ENCODE measurements at places on chromosomes 5 and 9. TPM values are rescaled to one million over a fixed set of nuclear protein-coding genes. Genes with fewer than 3 reads are reported as not detected.

DNA sequence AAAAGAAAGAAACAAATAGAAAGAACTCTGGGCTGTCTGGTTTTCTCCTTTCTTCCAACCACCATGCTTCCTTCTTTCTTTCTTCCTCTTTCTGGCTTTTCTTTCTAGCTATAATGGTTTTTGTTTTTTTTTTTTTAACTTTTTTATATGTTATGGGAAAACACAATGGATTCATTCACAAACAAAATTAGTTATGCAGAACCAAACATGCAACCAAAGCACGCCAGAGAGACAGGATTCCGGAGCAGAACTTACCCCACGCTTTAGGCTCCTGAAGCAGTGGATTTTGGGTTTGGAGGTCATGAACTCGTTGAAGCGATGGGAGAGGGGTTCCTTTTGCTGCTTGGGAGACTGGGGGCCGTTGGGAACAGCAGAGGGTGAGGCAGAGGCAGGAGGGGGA, 88.3 kb downstream of the USP20 start:
- DNase-seq = no peak

- no peak for DNase-seq
These were observed 156.4 kb upstream of the ELL2 start for GRCh38 chr5:96117771-96118651.

DNA sequence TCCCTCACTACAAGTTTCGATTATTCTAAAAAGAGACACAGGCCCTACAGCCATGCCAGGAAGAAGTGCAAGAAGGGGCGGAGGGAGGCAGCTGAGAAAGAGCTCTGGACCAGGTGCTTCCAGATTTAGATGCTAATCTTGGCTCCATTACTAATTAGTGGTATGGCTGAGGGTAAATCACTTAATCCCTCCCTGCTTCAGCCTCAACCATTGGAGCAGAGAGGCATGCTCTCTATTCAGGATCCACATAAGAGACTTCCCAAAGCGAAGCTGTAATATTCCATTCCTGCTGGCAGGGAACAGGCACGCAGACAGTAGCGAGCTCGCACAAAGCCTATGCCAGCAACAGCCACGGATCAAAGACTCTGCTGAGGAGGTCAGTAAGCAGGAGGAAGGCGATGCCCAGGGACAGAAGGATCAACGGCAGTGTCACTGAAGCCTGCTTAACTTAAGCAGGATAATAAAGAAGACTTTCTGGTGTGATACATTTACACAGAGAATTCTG, 24.2 kb downstream of the LIFR start:
- DNase-seq = no peak

DNA sequence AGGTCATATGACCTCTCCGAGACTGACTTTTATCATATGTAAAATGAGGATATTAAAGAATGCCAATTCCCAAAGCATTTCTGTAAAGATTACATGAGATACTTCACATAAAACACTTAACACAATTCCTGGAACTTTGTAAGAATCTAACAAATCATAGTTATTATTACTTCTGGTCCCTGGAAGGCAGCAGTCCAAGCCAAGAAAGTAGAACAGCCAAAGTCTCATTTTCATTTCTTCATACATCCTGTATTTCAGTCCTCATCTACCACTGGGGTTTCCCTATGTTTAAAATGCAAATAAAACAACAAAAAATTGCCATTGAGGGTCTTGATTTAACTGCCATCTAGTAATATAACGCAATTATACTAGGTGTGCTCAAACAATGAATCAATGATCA, 179.5 kb downstream of the MARCHF11 start:
- DNase-seq = no peak

DNA sequence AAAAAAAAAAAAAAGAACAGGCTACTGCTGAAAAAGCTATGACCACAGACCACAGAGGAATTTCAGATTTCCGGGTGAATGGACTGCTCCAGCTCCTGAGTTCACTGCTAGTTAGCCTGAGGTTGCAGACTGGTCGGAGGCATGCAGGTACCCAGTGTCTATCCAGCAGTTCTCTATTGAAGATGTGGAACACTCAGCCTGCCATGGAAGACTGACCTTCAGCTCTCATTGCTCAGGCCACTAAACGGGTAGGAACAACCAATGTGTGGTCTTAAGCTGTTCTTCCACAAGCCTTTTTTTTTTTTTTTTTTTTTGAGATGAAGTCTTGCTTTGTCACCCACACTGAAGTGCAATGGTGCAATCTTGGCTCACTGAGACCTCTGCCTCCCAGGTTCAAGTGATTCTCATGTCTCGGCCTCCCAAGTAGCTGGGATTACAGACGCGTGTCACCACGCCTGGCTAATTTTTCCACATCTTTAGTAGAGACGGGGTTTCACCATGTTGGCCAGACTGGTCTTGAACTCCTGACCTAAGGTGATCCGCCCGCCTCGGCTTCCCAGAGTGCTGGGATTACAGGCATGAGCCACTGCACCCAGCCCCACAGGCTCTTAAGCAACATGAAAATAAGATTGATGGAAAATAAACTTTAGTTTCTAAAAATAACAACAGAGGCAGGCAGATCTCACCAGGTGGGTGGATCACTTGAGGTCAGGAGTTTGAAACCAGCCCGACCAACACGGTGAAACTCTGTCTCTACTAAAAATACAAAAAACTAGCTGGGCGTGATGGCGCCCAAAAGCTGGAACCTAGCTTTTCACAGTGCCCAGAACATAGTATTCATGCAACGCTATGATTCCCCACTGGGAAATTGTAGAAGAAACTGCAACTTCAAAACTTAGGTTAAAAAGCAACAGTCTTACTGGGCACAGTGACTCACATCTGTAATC, 20.0 kb upstream of the NPM1 start:
- no peak for DNase-seq

DNA sequence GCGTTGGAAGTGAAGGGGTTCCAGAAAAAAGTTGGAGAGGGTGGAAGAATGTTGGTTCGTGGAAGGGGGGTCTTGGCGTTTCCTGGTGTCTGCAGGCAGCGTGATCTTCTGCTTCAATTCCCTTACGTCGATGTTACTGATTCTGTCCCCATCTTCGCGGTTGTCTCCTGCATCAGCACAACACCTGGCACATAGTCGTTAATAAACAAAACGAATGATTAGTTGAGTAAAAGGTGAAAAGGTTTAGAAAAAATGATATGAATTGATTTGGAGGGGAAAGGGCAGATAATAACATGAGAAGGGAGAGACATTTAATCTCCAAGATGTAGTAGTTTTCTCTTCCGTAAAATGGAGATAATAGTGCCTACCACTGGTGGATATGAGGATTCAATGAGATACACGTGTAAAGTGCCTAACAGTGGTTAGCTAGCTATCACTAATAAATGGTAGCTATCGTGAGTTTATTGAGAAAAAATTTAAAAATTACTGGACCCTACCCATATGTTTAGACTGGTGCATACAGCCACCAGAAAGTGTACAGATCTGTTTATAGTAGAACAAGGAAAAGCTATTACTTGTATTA, 556 bp downstream of the MTREX start:
- peak; percentile 74 for DNase-seq

DNA sequence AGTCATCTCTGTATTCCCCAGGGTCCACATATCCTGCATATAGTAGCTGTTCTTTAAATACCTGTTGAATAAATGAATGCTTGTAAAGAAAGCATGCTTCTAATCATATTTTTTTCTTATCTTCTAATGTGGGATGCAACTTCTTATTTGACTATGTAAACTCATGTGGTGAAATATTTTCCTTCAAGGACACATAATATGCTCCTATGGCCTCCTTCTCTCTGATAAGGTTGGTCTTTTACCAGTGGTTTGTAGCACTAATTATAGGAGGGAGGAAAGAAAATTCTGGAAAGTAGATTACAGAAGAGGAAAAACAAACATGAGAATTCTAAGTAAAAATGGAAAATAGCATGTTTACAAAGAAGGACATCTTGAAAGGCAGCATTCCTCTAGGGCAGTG, 28.6 kb upstream of the C5orf63 start:
- no peak for DNase-seq

FOXD4 gene
- 0.73 TPM for total RNA-seq
